ENCODE measurements at places on chromosomes 2 and 18. TPM values are rescaled to one million over a fixed set of nuclear protein-coding genes. Genes with fewer than 3 reads are reported as not detected.
A peak's percentile ranks its signal among the peaks of the same experiment; 100 is the strongest.

ERBB4 gene
- total RNA-seq = 10.2 TPM

MSGN1 gene
- total RNA-seq = not detected

UGT1A8 gene
- 4.4 TPM for total RNA-seq

FARSB gene
- total RNA-seq = 34.2 TPM

CPO gene
- not detected for total RNA-seq

SCYGR3 gene
- not detected for total RNA-seq

POTEJ gene
- total RNA-seq = not detected

AMER3 gene
- not detected for total RNA-seq

TSPYL6 gene
- not detected for total RNA-seq

PLCD4 gene
- 3.9 TPM for total RNA-seq

NEUROD1 gene
- not detected for total RNA-seq

C2orf92 gene
- 9.2 TPM for total RNA-seq

MROH2A gene
- 9.3 TPM for total RNA-seq

DTYMK gene
- total RNA-seq = 15.7 TPM

ZNF804A gene
- total RNA-seq = 1.2 TPM

DNA sequence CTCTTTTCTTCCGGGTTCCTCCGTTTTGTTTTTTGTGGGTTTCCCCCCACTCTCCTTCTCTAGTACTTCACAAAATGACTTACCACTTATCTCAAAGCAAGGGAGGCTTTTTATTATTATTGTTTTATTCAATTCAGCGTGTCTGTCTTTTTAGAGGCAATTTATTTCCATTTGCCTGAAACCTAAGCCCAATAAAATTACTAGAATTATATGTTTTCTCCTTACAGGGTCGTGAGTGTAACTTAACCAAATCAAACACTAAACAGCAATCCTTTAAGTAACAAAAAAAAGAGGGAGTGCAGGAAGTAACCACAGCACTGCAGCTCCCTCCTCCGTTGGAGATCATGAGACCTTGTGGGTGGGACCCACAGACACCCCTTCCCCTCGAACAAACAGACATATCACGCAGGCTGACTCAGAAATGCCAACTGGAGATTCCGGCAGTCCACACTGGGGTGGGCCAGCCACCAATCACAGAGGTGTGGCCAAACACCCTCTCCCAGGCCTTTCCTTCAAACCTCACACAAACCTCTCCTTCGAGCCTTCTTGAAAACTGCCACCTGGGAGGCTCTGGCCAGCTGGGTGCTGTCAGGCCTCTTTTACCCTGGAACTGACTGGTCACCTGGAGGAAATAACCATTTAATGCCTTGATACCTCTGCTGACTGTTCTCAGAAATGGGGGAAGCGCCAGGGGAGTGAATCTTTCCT, 207.1 kb upstream of the SMAD2 start:
- peak; percentile 79 for DNase-seq

- no peak for DNase-seq
Observed at GRCh38 chr2:221085936-221086335, 486.2 kb downstream of the EPHA4 start.

DNA sequence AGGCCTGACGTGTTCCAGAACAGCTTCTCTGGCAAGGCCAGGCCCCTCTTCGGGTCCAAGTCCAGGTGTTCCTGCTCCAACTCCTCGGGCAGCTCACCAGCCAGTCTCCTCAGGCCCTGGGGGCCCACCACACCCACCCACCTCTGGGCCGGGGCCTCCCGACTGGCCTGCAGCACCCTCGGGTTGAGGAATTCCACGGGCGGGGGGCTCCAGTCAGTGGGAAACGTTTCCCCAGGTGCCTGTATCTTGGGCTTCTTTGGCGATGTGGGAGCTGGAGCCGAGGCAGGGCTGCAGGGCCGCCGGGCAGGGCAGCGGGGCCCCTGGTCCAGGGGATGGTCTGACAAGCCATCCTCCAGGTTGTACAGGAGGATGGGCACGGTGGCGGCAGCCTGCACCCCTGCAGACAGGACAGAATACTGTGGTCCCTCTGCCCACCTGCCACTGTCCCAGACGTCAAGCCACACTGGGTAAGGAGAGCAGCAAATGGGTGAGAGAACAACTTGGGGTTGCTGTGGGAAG, 14.4 kb downstream of the FAM178B start:
- DNase-seq = no peak

DNA sequence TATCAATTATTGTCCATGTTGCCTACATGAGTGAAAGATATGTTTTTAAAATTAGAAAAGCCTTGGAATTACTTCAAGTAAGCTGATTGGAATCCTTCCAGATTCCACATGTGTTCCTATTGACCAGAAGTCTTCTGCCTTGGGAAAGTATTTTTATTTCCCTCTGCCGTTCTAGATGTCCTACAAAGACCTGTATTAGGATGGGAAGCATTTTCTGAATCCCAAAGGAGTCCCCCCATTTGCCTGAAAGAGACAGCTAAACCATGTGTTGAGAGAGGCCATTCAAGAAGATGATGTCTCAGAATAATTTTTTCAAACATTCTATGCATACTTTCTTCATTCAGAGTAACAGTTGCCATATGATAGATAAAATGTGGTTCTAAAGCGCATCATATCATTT, 19.0 kb upstream of the MYO1B start:
- no peak for DNase-seq

DNA sequence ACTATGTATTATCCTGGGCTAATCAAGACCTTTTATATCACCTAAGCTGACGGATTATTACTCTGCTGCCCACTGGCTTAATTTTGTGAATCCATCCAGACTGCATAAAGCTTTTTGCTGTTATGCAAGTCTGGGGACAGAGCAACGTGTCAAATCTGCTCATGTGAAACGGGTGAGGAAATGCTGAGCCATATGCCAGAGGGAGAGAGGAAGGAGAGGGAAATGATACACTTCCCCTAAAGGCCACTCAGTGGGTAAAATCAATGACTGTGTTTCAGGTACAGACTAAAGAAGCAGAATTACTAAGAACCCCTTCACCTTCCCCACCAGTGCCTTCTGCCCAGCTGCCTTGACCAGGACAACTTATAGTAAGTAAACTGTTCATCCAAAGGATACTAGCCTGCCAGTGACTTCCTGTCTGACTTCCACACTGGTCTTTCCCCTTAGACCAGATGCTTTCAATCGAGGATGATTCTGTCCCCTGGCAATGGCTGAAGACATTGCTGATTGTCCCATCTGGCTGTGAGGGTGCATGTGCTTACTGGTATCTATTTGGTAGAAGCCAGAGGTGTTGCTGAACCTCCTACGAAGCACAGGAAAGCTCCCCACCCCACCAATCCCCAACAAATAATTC, 43.0 kb downstream of the STAT1 start:
- no peak for DNase-seq

GRCh38 chr2:29104688-29105087, 10.5 kb upstream of the CLIP4 start:
- DNase-seq = no peak

GRCh38 chr2:232563580-232563979, 13.1 kb downstream of the EIF4E2 start:
- no peak for DNase-seq

DNA sequence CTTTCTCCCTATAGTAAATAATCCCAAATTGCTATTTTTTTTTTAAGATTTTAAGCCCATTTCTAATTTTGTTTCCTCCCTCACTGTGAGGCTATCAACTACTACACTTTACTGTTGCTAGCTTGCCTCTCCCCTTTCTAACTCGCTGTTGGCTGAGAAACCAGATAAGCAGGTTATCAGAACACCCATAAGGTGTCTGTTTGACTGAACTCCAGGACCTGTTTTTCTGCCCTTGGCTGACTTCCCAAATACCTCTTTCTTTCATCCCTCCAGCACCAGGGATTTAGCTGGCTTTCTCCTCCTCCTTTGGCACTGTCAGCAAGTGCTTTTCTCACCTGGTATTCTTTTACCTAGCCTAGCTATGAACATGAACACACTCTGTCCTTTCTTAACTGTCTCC, 11.1 kb downstream of the TRAK2 start:
- peak; percentile 68 for DNase-seq

DNA sequence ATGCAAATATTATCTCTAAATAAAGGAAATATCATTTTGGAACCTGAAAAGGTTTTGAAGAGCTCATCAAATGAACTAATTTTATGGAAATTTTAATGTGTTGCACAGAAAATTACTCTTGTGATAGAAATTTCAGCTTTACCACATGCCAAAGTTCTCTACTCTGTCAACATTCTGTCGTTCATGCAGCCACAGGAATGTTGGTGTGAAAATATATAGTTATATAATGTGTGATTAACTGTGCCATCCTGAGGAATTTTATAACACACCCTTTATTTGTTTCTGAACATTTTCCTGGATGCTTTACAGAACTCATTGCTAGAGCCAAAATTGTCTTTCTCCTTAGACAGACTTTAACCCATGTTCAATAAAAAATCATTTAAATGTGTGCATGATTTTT, 202.5 kb upstream of the SLC8A1 start:
- DNase-seq = no peak

DNA sequence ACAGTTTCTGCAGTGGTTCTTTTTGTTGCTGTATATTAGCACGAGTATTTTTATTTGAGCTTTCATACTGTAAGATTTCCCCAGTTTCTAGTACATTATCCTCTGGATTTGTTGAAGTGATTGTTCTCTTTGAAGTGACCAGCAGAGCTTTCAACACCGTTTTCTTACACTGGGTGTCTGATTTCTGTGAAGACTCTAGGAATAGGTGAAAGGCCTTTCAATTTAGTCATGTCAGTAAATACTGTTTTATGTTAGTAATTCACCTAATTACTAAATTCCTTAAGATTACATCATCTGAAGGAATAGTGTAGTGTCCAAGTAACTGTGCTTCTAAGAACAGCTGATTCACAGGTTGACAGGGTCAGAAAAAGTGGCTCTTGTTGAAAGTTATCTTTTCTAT, 2.3 kb downstream of the PPM1B start:
- DNase-seq = no peak

DNA sequence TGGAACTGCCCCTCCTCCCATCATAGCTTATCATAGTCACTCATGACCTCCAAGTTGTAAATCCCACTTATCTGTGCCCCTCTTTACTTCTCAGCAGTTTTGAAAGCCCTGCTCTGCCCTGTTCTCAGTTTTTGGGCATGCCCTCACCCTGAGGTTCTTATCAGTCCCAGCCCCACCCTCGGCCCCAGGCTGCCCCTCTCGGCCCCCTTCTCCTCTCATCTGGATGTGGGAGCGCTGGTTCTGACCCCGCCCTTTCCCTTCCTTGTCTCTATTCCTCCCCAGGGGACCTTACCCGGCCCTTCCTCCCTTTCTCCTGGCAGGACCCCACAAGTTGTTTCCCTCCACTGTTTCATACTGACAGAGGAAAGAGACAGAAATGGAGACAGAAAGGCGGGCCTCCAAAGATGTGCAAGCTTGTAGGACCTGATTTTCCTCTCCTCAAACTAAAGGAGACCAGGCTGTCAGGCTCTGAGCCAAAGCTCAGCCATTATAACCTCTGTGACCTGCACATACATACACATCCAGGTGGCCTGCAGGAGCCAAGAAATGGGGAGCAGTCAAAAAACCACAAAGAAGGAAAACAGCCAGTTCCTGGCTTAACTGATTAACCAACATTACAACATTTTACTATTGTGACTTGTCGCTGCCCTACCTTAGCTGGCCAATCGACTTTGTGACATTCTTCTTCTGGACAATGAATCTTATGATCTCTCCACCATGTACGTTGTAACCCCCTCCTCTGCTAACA, 171.0 kb upstream of the HS6ST1 start:
- peak; percentile 66 for DNase-seq

GRCh38 chr2:26491563-26492167, 13.7 kb upstream of the OTOF start:
- DNase-seq = no peak

GRCh38 chr2:33395655-33396249, 80.7 kb upstream of the RASGRP3 start:
- no peak for DNase-seq

- DNase-seq = no peak
Observed at GRCh38 chr2:43648994-43649701, 12.1 kb downstream of the PLEKHH2 start.

DNA sequence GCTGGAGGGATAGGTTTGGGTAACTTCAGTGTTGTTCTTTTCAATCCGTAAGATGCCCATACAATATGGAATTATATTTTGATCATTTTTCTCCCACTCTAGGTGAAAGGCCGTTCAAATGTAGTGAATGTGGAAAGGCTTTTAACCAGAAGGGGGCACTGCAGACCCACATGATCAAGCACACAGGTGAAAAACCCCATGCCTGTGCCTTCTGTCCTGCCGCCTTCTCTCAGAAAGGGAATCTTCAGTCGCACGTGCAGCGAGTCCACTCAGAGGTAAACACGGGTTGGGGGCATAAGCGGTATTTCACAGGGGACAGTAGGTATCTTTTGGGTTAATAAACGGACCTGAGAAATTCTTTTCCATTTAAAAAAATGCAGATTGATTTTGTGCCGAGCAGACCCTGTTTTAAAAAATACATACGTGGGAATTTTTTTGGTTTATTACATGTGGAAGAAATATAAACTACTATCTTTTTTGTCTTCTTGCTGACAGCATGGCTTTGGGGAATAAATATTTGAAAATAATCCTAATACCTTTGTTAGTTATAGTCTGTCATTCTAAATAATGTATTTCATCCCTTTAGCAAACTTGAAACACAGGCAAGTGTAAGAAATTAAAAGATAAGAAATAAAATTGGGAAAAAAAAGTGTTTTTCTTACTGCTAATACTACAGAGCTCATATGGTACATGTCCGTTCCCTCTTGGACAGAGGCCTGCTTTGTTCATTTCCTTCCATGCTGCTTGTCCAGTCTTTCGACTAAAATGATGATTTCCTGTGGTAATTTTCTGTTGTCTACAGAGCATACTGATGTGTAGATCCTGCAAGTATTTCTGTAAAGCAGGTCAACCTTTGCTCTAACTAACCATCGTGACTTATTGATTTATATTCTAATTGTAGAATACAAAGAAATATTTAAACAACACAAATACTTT, 53.3 kb downstream of the ZNF236 start:
- no peak for DNase-seq

- DNase-seq = no peak
Observed at GRCh38 chr2:108200569-108200968, 39.2 kb upstream of the SULT1C3 start.

DNA sequence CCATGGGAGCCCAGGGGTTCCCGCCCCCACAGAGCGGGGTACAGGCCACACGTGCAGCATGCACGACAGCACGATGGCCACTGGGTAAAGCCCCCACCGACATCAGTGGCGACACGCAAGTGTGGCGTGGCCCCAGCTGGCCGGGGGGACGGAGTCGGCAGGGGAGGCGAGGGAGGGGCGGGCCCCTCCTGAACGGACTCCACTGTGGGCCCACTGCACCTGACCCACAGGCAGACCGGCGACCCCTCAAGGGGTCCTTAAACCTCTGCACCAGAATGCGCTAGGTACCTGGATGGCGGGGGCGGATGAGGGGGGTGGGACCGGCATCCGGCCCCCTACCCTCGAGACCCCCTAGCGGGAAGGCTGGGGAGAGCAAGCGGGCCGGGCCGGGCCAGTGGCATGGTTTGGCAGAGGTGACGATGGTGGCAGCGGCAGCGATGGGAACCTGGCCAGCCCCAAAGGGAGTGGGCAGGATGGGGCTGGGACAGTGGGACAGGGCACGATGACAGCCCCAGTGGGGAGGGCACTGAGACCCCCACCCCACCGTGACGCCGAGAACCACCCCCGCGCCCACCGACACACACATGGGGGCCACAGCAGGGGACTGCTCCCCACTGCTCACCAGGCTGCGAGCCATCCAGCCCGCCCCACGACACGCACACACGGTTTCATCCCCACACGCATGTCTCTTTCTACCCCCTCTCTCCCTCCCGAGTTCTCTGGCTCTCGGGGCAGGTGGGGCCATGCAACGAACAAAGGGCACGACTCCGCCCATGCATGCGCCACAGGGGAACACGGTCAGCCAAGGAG, 91.9 kb upstream of the ANKRD30BL start:
- DNase-seq = no peak

GRCh38 chr2:5401115-5401657, 291.0 kb upstream of the SOX11 start:
- DNase-seq = no peak

GRCh38 chr2:121197369-121198091, 87.5 kb downstream of the TFCP2L1 start:
- DNase-seq = peak; percentile 80
